ENCODE measurements at places on chromosomes 5 and 9.

DNA sequence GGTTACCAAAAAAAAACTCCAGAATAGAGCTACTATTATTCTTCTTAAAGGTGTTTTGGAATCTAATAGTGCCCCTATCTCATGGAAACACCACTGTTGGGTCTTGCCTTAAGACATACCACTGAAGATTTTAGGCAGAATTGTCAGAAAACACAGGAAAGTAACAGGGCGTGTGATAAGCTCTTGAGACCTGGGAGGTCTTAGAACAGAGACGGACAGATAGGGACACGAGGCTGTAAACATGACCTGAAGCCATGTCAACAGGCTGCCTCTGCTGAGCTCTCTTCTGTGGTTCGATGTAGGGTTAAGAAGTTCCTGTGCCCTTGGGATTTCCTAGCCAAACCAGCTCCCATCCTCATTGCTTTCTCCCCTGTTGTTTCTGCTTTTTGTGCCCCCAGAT, 69.3 kb downstream of the CTSL start:
- no peak for DNase-seq

GRCh38 chr5:93249651-93250289, 331.2 kb downstream of the NR2F1-AS1 start:
- DNase-seq: no peak

GRCh38 chr5:65047948-65048690, 279.4 kb downstream of the CWC27 start:
- DNase-seq: no peak

DNA sequence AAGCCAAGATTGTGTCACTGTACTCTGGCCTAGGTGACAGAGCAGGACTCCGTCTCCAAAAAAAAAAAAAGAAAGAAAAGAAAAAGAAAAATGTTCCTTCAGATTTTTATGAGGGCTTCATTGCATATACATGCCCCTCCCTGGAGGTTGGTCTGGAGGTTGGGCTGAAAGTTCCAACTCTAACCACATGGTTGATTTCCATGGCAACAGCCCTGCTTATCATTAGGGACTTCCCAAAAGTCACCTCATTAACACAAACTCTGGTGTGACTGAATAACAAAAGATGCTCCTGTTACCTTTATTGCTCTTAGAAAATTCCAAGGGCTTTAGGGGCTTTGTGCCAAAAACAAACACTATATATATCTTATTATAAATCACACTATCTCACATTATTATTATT, 113.8 kb downstream of the TMC1 start:
- no peak for DNase-seq

- DNase-seq: no peak
Observed at GRCh38 chr9:35464141-35465025, 25.5 kb upstream of the RUSC2 start.

DNA sequence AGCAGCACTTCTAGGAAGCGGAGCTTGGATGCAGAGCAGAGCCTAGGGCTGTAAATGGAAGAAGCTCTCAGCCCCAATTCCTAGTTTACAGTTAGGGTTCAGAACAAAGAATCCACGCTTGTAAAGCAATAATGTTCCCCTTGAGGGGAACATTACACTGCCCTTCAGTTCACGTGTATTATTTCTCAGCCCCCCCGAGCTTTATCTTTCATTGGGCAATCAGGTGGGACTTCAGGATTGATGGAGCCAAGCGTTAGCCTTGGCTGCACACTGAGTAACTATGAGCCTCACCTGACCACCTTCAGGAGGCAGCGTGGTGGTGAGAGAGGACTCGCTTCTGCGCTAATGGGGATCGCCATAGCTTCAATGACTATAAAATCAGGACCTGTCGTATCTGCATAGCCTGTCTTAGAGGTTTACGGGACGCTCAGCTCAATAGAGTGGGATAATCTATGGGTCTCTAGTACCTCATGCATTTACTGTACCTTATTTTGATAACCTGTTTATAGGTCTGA, 157.0 kb upstream of the RASEF start:
- no peak for DNase-seq

- no peak for DNase-seq
Observed at GRCh38 chr5:167378894-167379723, 912.3 kb upstream of the WWC1 start.

DNA sequence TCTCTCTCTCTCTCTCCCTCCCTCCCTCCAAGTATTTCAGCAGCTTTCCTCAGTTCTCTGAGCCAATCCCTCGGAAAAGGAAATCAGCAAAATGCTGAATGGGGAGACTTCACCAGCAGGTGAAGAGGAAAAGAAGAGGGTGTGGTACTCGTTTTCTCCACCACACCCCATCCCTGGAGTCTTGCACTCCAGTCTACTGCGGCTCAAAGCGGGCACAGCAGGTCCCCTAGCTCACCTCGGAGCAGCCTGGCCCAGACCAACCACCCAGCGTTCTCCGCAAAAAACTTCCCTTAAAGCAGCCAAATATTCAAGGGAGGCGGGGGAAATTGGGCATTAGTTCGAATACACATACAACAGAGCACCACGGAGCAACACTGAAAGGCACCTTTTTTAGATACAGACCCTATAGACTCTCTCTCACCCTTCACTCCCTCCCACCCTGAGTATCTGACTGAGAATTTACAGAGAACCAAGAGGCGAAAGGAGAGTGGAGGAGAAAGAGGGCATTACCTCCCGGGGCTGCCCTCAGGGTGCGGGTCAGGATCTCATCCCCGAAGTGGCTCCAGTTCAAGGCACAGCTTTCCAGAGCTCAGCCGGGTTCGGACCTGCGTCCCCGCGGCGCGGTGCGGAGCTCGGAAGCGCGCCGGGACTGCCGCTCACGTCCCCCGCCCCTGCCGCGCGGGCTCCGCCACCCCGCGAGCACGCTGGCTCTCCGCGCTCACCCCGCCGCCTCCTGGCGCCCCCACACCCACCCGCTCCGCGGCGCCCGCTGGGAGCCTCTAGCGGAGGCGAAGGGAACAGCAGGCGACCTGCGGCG, 1638.5 kb upstream of the C9orf72 start:
- DNase-seq: no peak

GRCh38 chr5:126139773-126140172, 283.4 kb upstream of the GRAMD2B start:
- DNase-seq: no peak

GRCh38 chr9:35749515-35750255, 598 bp downstream of the RGP1 start:
- DNase-seq: no peak

DNA sequence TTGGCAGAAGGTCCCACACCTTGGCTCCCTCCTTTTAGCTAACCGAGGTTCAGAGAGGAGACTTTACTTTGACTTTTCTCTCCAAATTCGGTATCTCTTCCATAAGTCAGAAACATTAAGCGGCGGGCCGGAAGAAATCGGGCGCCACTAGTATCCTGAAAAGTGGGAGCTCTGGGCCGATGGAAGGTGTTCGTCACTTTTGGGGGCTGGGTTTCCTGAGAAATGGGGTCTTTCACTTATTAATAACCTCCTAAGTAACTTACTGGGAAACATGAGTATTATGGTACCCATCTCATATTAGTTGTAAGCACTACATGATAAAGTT, 716 bp downstream of the STX17 start:
- DNase-seq: peak; percentile 16

DNA sequence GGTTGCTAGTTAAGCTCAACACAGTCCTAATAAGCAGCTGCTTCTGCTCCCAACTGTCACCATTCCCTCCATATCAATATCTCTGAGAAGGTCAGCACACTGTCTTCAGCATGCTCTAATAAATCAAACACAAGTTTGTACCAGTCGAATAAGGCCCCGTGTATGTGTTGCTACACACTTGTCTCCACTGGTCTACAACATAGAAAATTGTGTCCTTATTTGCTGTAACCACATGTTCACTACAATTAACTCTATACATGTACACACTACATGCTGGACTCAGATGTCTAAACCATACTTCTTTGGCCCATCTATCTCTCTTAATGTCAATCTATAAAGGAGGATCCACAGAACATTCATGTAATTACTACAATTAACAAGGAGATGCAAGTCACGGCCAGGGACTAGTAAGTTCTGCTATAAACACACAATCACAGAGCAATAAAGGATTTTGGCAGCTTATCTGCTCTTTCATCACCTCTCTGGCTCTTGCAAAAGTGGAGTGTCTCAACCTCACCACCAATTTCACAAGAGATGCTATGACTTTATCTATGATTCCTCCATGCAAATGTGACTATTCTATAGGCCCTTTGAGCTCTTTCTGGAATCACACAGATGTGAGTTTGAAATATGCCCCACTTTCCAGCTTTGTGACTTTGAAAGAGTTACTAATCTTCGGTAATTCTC, 143.9 kb downstream of the SEMA5A start:
- no peak for DNase-seq

- DNase-seq: no peak
Observed at GRCh38 chr5:148751025-148751424, 75.4 kb upstream of the ADRB2 start.

DNA sequence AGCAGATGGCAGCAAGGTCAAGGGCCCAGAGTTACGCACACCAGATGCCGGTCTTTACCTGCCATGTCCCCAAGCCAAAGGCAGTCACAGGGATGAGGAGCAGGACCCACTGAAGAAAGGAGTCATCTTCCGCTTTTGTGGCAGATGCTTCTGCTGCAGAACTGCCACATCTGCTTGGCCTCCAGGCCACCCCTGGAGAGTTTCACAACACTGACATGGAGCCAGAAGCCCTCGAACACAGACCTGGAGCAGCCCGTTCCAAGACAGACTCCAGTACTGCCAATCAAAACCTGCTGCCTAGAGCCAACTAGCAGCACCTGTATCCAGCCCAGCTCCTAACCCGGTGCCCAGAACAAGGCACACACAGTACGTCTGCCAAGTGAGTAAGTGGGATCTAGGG, 1.5 kb downstream of the SURF1 start:
- no peak for DNase-seq

DNA sequence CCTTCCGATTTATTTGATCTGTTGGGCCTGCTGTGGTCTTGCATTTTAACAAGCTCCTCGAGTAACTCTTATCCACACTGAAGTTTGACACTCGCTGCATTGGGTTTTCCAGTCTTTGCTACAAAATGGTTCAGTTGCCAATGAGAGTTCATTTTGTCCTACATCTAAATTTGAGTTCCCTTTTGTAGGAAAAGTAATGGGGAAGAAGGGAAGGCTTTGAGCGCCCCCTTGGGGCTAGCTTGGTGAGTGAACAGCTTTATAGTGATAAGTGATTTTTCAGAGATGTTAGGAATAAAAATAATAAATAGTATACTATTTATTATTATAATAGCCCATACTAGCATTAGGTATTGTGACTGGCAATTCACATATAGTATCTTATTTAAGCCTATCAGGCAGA, 89.9 kb upstream of the GNAQ start:
- no peak for DNase-seq

GRCh38 chr5:173689737-173690360, 73.4 kb upstream of the BOD1 start:
- no peak for DNase-seq

DNA sequence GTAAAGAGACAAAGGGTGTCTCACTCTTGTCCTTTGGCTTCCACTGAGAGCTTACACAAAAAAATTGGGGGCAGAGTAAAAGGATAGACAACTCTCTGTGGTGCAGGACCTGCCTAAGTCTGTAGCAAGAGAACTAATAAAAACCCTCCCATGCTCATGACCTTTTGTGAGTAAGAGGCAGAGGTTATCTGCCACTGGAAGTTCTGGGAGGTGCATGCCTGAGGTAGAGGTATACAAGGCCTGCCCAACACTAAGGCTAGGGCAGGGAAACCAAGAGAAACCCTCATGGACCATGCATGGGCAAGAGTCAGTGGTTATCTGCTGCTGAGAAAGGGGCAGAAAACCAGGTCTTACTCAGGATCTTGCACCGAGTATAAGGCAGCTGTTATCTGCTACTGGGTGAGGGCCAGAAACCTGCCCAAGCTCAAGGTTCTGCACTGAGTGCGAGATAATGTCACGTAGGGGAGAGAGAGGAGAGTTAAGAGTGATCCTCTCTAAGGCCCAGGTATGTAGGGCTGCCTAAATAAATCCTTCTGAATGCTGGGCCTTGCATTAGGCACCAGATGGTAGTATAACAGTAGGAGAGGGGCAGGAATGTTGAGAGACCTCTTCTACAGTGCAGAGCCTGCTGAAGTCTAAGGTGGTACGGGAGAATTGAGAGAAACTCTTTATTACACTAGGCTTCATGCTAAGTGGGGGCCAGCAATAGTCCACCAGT, 143.4 kb downstream of the MACROH2A1 start:
- no peak for DNase-seq

- no peak for DNase-seq
Observed at GRCh38 chr9:22088717-22089061, 79.6 kb upstream of the CDKN2B start.

GRCh38 chr5:134146651-134147518, 29.9 kb downstream of the SKP1 start:
- no peak for DNase-seq

- no peak for DNase-seq
Observed at GRCh38 chr5:154276973-154277331, 86.4 kb downstream of the GALNT10 start.

DNA sequence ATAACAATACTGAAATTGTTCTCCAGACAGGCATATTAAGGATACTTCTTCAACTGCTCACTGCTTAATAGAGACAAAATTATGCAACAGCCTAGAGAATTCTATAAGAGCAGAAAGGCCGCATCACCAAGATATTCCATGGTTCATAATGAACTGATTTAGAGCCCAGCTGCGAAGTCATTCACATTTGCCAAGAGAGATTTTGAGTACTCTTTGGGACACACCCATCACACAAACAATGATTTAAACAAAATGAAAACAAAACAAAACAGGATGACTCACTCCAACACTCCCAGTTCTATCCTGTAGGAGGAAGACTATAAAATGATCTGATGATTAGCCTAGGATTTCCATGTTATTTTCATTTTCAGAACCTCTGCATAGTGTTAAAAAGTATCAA, 145.7 kb upstream of the GNA14 start:
- no peak for DNase-seq

- DNase-seq: no peak
Observed at GRCh38 chr9:3014178-3014577, 170.3 kb upstream of the PUM3 start.

DNA sequence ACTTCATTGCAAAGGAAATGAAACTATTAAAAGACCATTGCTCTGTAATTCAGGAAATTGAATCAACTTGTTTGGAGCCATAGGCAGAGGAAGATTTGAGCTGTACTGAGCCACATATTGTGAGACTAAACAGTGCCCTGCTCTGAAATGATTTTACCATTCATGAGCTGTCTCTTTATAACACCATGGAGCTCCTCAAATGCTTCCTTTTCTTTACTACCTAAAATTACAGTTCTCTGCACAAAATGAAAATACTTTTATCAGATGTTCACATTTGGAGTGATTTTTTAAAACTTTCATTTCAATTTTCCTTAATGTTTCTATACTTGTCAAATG, 97.9 kb downstream of the NLN start:
- DNase-seq: no peak

- DNase-seq: no peak
Observed at GRCh38 chr5:6772886-6773285, 59.7 kb downstream of the TENT4A start.

DNA sequence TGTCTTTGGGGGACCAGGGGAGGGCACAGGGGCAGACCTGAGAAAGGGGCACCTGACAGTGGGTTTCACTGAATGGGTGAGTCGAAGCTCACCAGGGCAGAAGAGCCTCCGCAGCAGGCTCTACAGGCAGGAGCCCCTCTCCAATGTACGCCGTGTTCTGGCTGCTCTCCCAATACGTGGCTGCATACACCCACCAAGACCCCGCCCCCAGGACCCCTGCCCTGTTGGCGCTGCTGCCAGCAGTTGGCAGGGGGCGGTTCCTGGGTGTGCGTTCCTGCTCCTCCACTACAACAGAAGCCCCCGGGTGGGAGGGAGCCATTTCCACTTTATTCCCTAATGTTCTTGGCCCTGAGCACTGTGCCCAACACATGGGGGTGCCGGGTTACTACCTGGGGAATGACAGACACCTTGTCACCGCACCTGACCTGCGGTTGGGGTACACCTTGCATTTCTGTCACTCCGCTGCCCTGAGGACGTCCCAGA, 30.3 kb downstream of the SARDH start:
- DNase-seq: no peak
